Renal cortex interstitium (tissue), 15 donors: ENCODE measurements at places on chromosomes 2 and 18.
A peak's percentile ranks its signal among the peaks of the same experiment; 100 is the strongest.

- DNase-seq: peak; percentile 65
Observed at GRCh38 chr2:135839713-135840112, 2.7 kb upstream of the LCT start.

DNA sequence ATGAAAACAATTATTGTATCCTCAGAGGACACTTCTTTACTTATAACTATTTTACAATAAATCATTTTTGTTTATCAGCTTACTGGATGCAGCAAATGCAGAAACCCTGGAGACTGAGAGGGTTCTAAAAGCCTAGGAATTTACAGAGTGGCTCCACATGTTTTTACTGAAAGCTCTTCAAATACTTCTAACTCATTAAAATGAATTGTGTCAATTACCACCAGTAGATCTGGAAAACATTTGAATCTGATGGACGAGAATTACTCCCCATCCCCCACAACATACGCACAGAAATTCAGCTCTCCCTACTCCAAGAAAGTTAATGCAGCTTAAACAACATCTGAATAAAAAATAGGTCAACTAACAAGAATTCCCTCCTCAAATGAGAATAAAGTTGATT is 319.8 kb upstream of the FIGN start:
- DNase-seq: no peak

DNA sequence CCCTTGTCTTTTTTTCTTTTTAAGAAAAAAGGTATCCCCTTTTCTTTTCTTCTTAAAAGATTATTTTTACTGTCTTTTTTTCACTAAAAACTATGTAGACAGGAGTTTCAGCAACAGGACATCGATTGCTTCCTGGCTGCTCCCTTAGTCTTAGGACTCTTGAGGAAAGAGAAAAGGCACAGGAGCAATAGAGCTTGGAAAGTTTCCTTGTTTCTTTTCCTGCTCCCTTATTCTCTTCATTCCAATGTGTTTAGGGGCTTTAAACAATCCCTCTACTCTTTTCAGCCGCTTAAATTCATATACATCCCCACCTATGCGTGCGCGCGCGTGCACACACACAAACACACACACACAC is 225.9 kb upstream of the FBXO11 start:
- DNase-seq: no peak

DNA sequence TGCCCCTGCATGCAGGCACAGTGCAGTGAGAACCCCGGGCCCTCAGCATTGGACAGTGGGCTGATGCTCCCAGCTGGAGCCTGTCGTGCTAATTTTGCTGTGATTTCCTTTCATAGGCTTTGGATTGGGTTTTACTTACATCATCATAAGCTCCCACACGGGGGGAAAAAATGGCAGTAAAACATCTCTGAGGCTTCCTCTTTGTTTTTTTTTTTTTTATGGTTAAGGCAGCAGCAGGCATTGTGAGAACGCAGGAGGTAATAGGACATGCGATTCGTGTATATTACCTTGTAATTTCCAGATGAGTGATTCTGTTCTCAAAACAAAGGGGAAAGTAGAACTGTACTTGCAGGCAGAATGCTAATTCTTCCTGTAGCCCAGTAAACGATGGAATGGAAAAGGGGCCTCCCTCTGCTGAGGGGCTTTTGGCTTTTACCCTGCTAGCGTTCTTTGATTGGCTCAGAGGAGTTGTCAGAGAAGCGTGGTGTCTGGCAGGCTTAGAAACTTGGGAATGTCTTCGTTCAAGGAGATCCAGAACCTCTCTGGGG is 89.7 kb downstream of the NPAS2 start:
- peak; percentile 39 for DNase-seq

DNA sequence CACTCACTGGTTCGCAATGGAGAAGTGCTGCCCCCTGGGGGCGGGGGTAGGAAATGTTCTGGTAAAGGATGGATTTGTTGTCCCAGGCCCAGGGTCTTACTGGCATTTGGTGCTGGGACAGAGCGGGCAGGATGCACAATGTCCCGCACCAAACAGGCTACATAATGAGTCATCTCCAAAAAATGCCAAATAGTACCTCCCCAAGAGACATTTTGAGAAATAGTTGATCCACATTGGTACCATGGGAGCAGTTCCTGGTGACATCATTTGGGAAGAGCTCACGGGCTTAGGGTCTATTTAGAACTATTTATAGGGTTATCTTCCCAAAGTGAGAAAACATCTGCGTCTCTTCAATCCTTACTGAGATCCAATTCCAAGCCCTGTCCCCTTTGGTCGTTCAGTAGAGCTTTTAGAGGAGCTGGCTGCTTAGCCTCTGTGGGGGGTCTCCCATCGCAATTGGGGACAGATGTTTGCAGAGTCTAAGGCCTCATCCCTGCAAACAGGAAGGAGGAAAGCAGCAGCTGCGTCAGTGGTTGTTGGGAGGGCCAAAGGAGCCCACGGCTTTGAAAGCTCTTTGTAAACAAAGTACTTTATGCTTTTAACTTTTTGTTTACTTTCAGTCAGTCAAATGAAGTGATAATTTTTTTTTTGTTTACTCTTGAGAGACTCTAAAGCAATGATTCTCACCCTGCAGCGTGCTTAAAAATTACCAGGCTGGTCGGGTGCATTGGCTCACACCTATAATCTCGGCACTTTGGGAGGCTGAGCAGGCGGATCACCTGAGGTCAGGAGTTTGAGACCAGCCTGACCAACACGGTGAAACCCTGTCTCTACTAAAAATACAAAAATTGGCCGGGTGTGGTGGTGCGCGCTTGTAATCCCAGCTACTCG is 49.3 kb downstream of the GREB1 start:
- DNase-seq: peak; percentile 35

DNA sequence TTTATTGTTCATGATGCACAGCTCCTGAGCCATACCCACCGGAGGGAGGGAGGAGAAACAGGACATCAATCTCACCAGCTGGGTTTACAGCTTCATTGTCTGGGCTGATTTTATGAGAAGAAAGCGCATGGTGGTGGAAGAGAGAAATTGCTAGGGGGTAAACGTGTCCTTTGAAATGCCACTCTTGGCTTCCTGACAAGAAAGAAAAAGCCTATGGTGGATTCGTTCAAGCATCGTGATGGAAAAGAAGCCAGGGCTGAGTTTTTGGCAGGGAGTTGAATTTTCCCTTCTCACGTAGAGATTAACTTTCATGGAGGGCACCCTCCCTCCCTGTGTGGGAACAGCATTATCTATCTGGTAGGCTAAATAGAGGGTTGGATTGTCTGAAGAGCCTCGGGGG is 502.0 kb downstream of the SLC4A3 start:
- DNase-seq: no peak

DNA sequence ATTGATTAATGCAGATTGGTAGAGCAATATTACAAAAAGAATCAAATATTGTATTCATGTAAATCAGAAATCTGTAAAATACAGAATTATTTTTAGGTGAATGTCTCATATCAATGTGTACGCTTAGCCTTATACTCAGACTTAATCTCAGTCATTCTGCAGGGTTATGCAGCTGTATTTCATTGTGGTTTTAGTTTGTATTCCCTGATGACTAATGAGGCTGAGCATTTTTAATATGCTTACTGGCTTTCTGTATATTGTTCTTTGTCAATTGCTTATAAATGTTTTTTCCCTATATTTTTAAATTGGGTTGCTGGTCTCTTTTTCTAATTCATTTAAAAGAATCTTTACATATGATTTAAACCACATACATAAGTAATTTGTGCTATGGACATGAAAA is 50.1 kb downstream of the CDH19 start:
- no peak for DNase-seq
